ENCODE measurements at places on chromosomes 2 and 18.

DNA sequence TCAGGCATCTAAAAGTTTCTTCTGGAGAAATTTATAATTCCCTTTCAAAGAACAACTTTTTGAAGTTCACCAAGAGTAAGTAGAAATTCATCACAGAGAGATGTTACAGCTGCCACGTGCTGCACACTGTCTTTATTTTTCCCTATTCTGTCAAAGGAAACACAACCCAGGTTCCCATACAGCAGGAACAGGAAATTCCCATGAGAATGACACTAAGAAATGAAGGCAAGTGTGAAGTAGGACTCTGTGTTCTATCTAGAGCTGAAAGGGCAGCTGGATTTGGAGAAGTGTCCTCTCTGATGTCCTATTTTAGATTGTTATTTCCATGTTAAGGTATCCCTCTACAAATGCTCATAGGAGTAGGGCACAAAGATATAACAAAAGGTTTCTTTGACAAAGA, 58.8 kb downstream of the PID1 start:
- no peak for DNase-seq

DNA sequence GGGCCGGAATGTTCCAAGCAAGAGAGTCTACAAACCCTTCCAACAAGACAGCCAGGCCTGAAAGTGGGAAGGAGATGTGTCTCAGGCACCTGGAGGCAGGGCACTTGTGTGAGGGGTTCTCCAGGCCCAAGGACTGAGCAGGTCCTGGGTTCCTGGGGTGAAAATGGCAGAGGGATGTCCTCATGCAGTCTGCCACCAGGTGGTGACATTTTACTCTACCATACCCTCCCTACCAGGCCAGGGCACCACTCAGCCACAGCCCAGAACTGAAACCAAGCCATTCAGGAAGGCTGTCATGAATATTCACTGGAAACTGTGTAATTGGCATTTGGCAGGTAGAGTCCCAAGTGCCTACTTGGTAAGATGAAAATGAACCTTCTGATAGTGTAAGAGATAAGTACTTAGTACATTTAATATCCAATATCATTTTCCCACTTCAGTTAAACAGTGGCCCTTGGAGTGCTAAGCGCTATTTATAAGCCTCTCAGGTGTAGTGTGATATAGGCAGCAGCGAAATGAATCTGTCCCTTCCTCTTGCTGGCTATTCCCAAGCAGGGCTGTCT, 185.1 kb downstream of the MYO5B start:
- DNase-seq = peak; percentile 61

DNA sequence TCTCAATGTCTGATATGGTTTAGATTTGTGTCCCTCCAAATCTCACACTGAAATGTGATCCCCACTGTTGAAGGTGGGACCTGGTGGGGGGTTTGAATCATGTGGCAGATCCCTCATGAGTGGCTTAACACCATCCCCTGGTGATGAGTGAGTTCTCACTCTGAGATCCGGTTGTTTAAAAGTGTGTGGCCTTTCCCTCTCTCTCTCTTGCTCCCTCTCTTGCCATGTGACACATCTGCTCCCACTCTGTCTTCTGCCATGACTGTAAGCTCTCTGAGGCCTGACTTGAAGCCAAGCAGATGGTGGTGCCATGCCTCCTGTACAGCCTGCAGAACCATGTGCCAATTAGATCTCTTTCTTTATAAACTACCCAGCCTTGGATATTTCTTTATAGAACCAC, 108.8 kb downstream of the RBMS1 start:
- DNase-seq = no peak

DNA sequence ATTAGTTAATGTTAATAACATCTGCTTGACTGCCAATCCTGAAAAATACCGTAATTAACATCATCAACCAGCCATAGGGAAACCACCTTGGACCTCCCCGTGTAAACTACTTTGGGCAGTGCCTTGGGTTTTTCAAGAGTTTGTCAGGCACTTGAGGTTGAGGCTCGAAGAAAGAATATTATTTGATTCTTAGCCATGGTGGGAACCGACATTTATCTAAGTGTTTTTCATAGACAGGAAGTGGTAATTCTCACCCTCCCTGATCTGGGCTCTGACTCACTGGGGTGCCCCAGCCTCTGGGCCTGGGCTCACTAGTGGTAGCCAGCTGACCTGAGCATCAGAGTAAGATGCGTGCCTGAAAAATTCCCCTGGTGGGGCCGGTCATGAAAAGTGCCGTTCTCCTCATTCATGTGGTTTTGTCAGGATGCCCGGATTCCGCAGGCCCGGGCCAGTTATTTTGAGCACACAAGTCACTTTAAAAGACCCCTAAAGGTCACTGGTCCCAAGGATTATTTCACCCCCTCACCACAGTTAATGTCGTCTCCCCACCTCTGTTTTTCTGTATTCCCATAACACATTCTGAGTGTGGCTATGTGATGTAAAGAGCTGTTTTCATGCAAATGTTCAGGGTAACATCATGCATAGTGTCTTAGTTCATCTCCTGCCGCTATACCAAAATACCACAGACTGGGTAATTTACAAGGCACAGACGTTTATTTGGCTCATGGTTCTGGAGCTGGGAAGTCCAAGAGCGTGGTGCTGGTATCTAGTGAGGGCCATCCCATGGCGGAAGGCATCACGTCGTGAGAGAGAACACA, 21.6 kb upstream of the SPATA3 start:
- no peak for DNase-seq

GRCh38 chr2:42545841-42546390, 22.5 kb upstream of the MTA3 start:
- DNase-seq = peak; percentile 45

- DNase-seq = no peak
Observed at GRCh38 chr2:11974573-11974972, 228.1 kb downstream of the LPIN1 start.

- DNase-seq = no peak
Observed at GRCh38 chr2:240426845-240427721, 8.4 kb upstream of the GPC1 start.

- DNase-seq = no peak
Observed at GRCh38 chr18:80258640-80259039, 11.3 kb upstream of the PARD6G start.

DNA sequence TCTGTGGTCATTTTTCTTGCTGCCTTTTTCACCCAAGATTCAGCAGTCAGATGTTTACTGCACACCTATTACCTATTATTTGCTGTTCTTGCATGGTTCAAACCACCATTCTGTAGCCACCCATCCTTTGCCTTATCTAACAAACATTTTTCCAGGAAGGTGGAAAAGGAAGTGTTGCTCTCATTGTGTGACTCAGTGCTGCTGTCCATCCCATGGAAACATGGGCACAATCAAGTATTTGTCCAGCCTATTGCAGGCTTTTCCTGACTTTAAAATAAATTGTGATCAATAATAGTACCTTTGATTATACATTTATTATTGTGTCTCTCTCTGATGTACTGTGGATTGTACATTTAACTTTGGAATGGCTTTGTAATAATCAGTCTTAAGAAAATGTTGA, 53.2 kb downstream of the USP14 start:
- DNase-seq = no peak

GRCh38 chr2:226699321-226699720, 100.3 kb downstream of the IRS1 start:
- DNase-seq = no peak

- DNase-seq = no peak
Observed at GRCh38 chr2:129133692-129134641, 815.3 kb upstream of the HS6ST1 start.

GRCh38 chr2:55999790-56000189, 76.2 kb upstream of the EFEMP1 start:
- DNase-seq = no peak

GRCh38 chr2:98561902-98562695, 46.2 kb downstream of the COA5 start:
- no peak for DNase-seq

DNA sequence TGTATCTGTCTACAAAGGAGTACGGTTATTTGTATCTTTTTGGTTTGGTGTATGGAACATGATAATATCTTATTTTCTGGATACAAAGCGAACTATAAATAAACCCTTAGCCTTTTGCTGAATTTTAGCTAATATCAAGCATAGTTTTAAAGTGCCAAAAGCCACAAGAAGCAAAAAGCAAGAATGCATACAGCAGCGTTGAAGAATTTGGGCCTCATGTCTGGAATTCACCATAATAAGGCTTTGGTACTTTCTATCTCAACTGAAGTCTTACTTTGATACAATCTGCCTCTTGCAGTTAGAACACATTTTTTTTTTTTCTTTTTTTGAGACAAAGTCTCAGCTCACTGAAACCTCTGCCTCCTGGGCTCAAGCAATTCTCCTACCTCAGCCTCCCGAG, 151.5 kb downstream of the ERBB4 start:
- DNase-seq = no peak

DNA sequence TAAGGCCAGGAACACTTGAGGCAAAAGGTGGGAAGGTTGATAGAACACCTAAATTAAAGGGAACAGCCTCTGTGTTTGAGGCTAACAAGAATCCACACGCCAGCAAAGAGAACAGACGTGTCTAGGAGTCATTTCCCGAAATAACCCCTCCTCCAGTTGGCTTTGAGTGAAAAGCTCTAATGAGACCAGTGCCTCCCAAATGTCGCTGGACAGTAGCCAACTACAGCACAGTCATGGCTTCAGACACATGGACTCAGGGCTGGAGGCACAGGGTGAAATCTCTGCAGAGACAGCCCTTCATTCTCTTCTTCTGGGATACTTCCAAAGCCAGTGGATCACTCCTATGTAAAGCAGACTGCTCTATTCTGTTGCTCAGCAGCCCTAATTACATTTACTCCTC, 49.6 kb downstream of the SOWAHC start:
- no peak for DNase-seq

- DNase-seq = no peak
Observed at GRCh38 chr2:113863144-113863543, 26.7 kb upstream of the ACTR3 start.

DNA sequence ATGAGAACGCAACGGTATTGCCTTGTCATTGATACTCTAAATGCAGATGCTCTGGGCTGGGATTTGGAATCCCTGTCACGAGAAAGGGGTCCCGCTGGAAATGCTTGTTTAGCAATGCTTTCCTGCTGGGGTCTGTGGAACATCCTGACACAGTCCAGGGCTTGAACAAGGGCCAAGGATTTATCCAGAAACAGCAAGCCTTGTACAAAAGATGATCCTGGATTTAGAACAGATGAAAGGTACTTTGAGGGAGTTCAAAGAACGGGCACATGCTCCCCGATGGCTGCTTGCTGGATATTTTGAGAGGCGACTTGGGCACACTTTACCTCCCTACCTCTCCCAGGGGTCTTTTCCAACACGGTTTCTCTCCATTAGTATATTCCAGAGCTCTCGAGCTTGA, 108.1 kb upstream of the CELF4 start:
- DNase-seq = no peak

- DNase-seq = no peak
Observed at GRCh38 chr2:240522406-240522805, 35.4 kb downstream of the ANKMY1 start.

- no peak for DNase-seq
Observed at GRCh38 chr2:3193443-3194330, 183.9 kb downstream of the EIPR1 start.

GRCh38 chr2:232875256-232876121, 5.4 kb downstream of the SNORC start:
- no peak for DNase-seq

- no peak for DNase-seq
Observed at GRCh38 chr2:856041-856440, 94.6 kb upstream of the SNTG2 start.

GRCh38 chr2:170361090-170361936, 183.4 kb downstream of the MYO3B start:
- DNase-seq = peak; percentile 34

GRCh38 chr2:25856377-25856776, 21.9 kb downstream of the ASXL2 start:
- DNase-seq = no peak

DNA sequence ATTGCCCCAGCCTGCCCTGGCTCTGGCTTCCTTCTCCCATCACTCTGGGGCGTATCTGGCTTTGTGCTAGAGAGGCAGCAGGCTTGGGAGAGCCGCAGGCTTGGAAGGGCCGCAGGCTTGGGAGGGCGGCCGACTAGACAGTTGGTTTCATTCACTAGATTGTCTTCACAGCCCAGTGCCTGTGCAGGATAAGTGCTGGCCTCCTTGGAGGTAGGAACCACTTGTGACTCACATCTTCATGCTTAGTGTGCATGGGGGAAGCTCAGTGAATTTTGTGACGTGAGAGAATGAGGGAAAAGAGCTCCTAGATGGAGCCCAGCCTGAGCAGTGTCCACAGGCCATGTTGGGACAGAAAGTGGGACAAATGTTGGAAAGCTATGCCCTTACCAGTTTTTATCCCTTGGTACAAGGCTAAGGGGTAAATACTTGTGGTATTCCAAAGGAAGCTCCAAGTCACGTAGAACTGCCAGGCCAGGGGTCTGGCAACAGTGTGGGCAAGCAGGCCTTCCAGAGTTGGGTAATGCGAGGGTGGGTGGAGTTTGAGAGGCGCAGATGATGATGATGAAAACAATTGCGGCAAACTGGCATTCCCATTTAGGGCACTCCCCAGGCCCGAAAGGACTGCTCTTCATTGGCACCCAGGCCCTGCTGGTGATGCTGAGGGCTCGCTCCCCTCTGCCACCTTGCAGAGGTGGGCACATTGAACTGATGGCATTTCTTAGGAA, 100.1 kb downstream of the DDX1 start:
- no peak for DNase-seq

- DNase-seq = no peak
Observed at GRCh38 chr18:11956371-11957308, 24.7 kb upstream of the IMPA2 start.

DNA sequence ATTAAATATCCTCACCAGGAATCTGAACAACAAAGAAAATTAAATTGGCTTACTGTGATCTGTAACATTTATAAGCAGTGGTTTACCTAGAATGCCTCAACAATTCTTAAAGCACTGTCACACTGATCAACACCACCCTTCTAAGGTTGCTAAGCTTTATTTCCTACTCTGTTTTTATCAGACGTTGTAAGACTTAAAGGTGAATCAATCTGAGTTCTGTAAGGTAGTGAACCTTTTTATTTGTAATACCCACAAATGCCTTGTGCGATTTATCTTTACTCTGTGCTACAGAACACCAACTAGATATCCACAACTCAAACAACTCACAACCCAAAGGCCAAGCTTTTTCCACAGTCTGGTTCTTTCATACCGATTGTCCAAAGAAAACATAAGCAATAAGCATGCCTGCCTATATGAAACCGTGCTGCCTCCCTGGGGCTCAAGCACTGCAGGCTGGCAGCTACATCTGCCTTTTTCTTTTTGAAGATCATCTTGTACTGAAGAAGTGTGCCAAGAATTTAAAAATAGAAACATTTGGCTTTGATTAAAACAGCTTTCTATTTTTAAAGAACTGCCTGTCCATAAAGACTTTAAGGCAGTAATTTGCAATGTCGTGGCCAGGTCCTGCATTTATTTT, 490.7 kb downstream of the NUP35 start:
- DNase-seq = no peak

DNA sequence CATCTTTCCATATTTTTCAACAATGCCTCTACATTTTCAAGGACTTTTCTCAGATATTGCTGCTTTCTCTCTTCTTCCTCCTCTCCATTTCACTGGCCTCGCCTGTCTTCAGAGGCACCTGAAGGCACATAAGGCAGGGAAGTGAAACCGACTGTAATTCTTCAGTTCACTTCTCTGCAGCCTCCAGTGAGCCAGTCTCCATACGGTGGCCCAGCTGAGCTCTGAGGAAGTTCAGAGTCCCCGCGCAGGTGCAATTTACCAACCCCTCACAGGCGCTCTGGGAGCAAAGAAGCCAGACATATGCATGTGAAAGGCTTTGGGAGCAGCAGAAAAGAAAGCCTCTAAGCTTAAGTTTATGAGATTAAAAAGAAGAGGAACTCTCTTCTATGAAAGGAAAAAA, 12.4 kb downstream of the KLHL14 start:
- DNase-seq = no peak

All from NCI-H748 treated with DMSO at 0.1 percent for 48 hours (cell line).